Lung microvascular endothelial cell (primary cell): ENCODE measurements at places on chromosomes 16 and 17. TPM values are rescaled to one million over a fixed set of nuclear protein-coding genes. Genes with fewer than 3 reads are reported as not detected.

DNA sequence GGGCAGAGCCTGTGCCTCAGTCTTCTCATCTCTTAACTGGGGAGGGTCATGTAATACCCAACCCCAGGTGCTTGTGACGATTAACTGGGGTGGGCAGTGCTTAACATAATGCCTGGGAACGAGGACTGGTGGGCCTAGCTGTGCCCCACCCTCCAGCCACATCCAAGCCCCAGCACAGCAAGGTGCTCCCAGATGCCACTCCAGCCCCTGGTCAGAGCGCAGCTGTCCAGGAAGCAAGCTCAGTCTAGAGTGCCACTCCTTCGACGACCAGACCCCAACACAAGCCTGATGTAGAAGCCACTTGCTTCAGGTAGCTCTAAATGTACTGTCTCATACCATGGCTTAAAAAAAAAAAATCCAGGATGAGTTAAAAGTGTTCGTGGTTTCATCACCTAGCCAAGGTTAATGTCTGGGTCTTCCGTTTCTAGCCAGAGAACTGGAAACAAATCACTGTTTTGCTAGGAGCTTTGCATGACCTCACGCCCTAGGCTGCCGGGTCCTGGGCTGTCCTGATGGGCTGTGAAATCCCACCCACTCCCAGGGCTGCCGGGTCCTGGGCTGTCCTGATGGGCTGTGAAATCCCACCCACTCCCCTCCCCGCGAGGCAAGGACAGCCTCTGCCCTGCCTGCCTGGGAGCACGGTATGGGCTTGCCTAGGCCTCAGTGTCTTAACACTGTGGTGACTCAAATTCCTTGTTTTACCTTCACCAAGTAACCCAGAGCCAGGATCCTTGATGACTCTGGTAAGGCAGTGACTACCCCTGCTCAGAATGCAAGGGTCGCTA is 7.7 kb downstream of the MIEF2 start:
- peak; percentile 66 for DNase-seq

GRCh38 chr17:66379544-66379943 is 77.1 kb downstream of the PRKCA start:
- DNase-seq: no peak

DNA sequence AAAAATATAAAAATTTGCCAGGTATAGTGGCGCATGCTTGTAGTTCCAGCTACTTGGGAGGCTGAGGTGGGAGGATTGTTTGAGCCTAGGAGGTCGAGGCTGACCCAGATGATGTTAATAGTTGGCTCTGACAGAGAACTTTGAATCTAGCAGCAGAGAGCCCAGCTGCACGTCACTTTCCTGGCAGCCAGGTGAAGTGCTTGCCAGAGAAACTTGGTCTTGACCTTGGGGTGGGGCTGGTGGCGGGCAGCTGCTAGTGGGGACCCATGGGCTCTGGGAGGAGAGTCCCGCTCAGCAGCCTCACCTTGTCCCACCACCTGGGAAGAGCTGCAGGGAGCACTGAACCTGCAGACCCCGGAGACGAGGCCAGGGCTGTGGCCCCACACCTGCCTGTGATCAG is 3.1 kb upstream of the C16orf74 start:
- DNase-seq: no peak

- no peak for DNase-seq
Observed at GRCh38 chr17:30838202-30838807, 6.5 kb downstream of the ATAD5 start.

DNA sequence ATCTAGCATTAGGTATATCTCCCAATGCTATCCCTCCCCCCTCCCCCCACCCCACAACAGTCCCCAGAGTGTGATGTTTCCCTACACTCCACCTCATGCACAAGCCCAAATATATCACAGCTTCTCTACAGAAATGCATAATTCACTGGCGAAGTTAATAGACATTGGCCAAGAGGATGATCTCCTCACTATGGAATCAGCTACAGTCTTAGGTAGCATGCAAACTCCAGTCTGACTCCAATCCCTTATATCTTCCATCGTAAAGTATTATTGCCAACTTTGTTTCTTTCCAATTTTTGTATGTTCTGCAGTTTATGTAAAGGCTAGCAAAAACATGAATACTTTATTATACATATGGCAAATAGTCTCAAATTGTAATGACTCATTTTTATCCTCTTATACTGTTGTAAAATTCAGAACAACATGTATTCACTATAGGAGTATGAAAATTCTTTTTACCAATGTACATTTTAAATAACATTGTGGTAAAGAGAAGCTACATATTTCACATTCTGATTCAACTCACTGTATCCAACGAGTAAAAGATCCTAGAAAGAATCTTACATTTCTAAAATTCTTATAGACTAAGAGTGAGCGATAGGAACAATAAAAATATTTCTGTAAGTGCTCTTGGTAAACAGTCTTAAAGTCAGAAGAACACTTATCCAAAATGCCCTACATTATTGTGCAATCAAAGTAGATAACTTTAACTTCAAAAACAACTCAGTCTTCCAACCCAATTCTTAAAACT is 871 bp downstream of the ABCA8 start:
- no peak for DNase-seq

DNA sequence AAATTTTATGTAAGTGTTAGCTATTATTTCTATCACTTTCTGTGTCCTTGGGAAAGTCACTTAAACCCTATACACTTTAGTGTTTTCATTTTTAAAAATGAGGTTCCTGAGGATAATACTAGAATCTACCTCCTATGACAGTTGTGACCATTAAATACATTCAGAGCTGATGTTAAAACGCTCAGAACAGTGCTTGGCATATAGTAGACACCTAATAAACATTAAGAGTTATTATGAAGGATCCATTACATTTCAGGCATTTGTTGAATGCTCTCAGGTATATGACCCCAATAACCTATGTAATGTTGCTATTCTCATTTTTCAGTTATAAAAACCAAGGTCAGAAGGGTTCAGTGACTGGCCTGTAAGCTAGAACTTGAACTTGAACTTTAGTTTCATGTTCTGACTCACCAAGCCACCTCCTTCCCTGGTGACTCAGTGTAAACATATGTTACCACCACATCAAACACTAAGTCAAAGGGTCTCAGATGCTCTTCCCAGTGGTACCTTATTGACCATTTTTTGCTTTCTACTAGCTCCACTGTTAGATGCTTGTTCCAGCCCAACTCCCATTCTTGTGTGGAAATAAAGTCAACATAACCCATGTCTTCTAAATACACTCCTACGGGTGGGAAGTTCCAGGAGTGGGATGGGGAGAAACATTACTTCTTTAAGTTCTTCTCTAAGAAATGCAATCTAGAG is 47.6 kb downstream of the HSD17B2 start:
- no peak for DNase-seq

DNA sequence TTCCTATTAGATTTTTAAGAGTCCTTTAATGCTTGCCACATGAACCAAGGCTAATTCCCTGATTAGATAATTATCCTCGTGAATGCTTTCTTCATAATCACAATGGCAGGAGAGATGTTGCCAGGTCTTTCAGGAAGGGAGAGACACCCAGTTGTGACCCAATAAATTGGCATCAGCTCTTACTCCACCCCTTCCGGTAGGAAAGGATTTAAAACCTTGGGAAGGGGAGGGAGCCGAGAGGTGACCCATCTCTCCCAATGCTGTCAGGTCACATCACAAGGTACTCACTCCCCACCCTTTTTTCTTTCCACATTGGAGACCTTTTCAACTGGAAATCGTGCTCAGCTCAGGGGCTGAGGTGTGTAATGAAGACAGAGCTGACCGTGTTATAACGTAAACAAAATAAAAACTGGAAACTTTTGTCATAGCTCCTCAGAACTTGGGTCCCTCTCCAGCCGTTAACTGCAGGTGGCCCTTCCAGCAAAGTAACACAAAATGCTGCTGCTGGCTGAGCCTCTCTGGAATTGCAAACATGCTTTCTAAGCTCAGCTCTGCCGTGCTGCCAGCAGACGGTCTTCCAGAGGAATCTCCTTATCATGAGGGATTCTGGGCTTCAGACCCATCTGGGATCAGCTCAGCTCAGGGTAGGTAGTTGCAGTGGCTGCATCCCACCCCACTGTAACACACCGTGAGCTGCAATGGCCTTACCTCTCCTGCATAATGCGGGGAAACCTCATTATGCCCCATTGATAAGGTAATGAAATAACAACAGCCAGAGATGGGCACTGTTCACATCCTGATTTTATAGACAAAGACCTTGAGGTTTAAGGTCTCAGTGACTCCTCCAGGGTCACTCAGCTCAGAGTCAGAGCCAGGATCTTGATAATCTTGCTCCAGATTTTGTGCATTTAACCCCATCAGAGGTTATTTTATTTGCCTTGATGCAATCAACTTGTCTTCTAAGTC is 15.6 kb downstream of the TMEM100 start:
- DNase-seq: no peak

- DNase-seq: peak; percentile 55
Observed at GRCh38 chr17:79777120-79777893, 641 bp upstream of the CBX2 start.

DNA sequence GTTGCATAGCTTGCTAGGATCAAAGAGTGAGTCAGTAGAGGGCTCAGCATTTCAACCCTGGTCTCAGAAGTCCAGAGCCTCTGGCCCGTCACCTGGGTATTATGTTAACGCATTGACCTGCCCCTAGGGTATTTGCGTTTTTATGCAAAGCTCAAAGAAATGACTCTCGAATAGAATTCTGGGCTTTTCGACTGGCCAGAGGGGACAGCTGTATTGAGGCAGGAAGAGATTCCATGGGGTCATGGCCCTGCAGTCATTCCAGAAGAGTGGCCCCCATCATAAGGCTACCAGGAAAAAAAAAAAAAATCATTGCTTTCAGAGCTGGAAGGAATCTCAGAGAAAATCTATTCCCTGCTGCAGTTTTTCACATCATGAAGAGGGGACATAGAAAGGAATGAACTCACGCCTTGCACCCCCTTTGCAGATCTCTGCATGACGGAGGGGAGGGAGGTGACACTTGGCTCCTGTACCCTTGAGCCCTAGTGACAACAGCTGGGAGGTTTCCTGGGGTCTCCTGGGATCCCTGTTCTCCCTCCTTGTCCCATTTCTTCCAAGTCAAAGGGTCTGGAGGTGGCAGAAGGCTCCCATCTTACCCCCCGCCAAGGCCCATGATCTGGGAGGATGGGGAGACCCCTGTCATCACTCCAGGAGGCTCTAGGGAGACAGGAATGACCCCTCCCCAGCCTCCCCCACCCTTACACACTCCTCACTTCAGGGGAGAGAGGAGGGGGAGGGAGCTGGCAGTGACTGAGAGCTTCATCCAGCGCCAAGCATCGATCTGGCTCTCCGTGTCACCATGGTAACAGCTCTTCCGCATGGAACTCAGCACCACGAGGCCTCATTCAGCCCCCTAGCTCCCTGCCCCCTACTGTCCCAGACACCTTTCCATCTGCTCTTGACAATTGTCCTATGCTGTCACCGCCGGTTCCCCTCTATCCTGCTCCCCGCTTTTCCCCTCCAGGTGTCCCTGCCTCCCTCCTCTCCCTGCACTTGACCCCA is 35.8 kb downstream of the GP2 start:
- no peak for DNase-seq

- DNase-seq: no peak
Observed at GRCh38 chr16:89050119-89050867, 43.4 kb upstream of the ACSF3 start.

DNA sequence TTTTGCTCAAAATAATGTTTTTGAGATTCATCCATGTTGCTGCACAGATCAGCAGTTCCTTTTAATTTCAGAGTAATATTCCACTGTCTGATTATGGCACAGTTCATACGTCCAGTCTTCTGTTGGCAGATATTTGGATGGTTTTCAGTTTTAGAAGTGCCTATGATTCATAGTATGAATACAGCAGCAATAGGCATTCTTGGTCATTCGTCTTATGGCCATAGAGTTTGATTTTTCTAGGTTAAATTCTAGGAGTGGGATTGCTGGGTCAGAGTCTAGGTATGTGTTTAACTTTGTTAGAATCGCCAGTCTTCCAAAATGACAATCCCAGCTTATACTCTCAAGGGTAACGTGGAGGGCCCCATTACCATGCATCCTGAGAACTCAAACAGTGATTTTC is 11.5 kb upstream of the IL34 start:
- DNase-seq: peak; percentile 17

- no peak for DNase-seq
Observed at GRCh38 chr17:44409309-44410028, 20.0 kb upstream of the ITGA2B start.

DNA sequence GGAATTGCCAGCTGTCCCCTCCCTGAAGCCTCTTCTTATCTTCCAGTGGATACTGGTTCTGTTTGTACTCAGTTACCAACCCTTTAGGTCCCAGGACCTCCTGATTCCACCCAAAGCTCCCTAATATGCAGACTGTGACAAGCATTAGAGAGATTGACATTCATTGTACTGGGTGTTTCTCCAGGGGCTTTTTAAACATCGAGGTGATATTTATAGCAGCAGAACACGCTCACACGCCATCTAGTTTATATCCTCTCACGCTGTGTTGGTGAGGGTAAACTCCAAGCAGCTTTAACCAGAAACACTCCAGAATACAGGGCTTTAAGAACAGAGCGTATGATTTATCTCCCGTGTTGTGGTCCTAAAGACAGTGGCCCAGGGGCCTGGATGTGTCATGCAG is 238.4 kb downstream of the IRF8 start:
- DNase-seq: no peak

GRCh38 chr16:57394444-57394843 is 10.1 kb upstream of the CCL17 start:
- no peak for DNase-seq

DNA sequence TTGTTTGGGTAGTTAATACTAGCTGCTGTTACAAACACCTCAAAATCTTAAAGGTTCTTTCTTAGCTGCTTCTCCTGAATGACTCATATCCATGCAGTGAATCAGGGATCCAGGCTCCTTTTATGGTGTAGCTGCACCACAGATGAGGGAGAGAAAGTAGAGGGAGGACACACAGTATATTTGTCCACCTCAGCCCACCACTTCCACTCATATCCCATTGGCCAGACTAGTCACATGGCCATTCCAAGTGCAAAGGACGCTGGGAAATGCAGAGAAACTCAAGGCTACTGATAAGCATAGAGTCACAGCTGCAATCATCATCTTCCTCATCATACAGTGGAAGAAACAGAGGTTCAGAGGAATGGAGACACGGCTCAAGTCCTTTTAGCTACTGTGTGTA is 63.8 kb downstream of the GSG1L start:
- DNase-seq: no peak

DNA sequence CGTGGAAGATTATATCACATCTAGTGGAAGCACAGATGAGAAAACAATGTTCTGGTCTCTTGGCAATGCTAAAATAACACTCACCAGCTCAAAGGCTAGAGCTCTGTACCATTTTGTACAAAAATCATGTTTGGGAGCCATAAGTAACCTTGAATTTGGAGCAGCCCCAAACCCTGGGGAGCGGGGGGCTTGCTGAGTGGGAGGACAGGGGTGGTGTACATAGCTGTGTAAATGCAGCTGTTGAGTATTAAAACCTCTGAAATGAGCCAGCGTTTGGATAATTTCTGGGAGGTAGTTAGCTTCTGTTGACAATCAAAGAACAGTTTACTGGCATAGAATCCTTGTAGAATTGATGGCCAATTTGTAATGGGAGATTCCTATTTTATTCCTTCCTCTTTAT is 4.3 kb downstream of the MYH8 start:
- DNase-seq: no peak

DBNDD1 gene
- 8.3 and 11.5 TPM in 2 replicates for total RNA-seq

HAP1 gene
- under 0.01 and 0.20 TPM in 2 replicates for total RNA-seq

CTRB1 gene
- total RNA-seq: not detected in 2 replicates

PIK3R6 gene
- total RNA-seq: not detected in 2 replicates

C16orf95 gene
- 2.0 and 3.3 TPM in 2 replicates for total RNA-seq

WSCD1 gene
- total RNA-seq: 5.2 and 11.6 TPM in 2 replicates

KRTAP3-1 gene
- total RNA-seq: not detected in 2 replicates

FAM83G gene
- 5.7 and 8.1 TPM in 2 replicates for total RNA-seq

RND2 gene
- total RNA-seq: 0.20 and 0.22 TPM in 2 replicates
